ENCODE measurements at places on chromosomes 6 and 20.

DNA sequence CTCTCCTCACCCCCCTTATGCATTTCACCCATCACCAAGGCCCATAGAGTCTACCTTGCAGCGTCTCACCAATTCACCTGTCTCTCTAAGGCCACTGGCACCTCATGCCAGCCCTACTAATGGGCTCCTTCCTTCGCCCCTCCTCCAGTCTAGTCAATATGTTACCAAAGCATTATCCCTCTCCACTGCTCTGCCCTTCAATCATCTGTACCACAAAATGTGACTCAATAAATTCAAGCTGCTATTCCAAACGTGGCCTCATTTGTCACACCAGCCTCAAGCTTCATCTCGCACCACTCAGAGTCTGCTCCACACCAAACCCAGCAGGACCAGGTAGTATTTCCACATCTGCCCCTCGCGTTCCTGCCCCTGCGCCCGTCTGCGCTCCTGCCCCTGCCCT is 21.8 kb upstream of the RPS6KA2 start:
- DNase-seq = no peak

DNA sequence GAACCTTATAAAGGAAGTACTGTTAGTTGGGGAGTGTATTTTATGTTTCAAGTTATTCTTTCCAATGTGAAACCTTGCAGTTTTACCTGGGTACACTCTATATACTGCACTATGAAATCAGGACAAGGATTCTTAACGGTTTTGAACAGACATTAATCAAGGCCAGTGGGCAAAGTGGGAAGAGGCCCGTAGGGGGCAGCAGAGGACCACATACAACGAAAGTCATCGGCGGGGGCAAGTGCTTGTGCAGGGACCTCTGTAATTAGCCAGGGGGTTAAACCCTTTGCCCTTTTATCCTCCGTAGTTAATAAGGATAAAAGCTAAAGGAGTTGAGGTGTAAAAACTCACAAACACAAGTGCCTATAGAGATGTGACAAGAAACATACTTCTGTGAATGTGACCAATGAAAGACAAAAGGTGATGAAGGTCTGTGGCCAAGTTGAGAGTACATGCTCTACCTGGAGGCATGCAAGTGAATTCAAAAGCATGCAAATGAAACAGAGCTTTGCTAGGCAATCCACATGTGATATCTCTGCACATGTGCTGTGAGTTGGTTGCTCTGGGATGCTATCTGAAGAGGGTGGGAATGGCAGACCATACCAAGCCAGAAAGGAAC is 392.7 kb upstream of the MAN1A1 start:
- peak; percentile 19 for DNase-seq

GRCh38 chr6:29870104-29870503 is 42.5 kb downstream of the HLA-G start:
- DNase-seq = no peak

GRCh38 chr6:16750566-16750965 is 10.7 kb downstream of the ATXN1 start:
- no peak for DNase-seq

GRCh38 chr6:119514345-119514744 is 164.8 kb upstream of the MAN1A1 start:
- no peak for DNase-seq

DNA sequence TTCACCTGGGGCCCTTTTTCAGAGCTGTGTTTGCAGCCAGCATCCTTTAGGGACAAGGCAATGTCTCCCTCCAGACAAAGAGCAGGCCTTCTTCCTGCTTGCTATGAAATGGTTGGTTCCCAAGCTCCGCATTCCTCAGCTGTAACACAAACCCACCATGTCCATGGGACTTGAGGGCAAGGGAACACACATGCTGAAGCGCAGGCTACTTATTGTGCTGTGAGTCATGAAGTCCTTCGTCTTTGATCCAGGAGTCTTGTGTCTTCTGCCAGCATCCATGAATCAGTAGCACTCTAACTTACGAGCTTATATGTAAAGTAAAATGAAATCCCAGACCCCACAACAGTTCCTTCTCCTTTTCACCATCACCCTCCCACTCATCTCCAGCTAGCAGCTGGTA is 59.0 kb downstream of the ANKRD60 start:
- DNase-seq = no peak

DNA sequence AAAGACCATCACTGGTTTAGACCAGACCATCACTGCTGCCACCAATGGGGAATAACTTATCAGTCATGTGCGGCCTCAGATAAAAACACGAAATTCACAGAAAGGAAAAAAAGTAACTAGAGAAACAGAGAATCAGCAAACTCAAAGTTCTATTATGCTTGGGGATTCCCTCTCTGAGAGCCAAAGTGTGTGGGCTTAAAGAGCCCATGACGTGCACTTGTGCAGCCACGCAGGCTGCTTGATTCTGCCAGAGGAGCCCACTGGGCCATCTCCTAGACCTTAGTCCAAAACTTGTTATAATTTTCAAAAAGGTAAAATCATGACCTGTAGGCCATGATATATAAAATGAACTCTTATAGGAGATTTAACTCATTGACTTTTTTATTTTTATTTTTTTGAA is 15.2 kb downstream of the RAB44 start:
- no peak for DNase-seq

GRCh38 chr6:165298402-165298801 is 11.0 kb downstream of the C6orf118 start:
- no peak for DNase-seq

DNA sequence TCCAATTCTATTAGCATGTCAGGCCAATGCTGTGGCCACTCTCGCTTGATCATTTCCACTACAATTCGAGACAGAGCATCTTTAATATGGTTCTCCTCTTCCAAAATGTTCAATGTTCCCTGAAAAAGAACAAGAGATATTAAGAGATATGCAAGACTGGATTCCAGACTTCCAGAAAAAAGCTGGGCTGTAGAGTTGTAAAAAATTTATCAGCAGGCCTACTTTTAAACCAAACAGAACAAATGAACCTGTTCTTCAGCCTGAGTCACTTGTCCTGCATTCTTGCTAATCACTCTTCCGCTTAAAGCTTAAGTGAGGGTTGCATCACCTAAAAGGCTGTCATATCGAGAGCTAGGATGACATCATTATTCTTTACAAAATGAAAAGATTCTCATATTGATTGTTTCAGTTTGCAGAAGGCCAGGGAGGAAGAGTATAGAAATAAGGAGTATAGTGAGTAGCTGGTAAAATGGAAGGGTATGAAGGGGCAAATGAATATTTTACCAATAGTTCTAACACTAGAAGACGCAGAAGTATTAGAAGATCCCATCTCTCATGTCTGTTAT is 4.9 kb downstream of the XPO5 start:
- no peak for DNase-seq

GRCh38 chr6:127073222-127073621 is 45.2 kb upstream of the RSPO3 start:
- no peak for DNase-seq

All from activated T-helper 9 cell treated with anti-CD3 and anti-CD28 coated beads, Interleukin-2, amount 50 U/mL, for 16 hours (primary cell).